A549 treated with GW870086 at 1 μM for 4 hours (cell line): ENCODE measurements at places on chromosomes 7 and 10. TPM values are rescaled to one million over a fixed set of nuclear protein-coding genes. Genes with fewer than 3 reads are reported as not detected.

AKR1D1 gene
- 0.18 to 0.23 TPM in 2 of 5 replicates, not detected in the others for total RNA-seq

PHYHIPL gene
- total RNA-seq: 0.27 to 0.80 TPM (median 0.34 TPM) in 5 replicates

EDRF1 gene
- total RNA-seq: 12.6 to 17.6 TPM (median 16.7 TPM) in 5 replicates

PTPRN2 gene
- 0.48 to 1.1 TPM (median 0.84 TPM) in 5 replicates for total RNA-seq

MMD2 gene
- total RNA-seq: not detected in 5 replicates
